ENCODE measurements at places on chromosomes 7 and 10.

DNA sequence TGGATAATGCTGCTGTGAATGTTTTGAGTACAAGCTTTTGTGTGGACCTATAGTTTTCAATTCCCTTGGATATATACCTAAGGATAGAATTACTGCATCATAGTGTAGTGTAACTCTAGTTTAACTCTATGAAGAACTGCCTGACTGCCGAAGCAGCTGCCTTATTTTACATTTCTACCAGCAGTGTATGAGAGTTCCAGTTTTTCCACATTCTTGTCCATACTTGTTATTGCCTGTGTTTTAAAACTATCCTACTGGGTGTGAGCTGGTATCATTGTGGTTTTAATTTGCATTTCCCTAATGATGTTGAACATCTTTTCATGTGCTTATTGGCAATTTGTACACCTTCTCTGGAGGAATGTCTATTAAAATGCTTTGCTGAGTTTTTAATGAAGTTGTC is 15.7 kb downstream of the SEPTIN7 start:
- no peak for DNase-seq

DNA sequence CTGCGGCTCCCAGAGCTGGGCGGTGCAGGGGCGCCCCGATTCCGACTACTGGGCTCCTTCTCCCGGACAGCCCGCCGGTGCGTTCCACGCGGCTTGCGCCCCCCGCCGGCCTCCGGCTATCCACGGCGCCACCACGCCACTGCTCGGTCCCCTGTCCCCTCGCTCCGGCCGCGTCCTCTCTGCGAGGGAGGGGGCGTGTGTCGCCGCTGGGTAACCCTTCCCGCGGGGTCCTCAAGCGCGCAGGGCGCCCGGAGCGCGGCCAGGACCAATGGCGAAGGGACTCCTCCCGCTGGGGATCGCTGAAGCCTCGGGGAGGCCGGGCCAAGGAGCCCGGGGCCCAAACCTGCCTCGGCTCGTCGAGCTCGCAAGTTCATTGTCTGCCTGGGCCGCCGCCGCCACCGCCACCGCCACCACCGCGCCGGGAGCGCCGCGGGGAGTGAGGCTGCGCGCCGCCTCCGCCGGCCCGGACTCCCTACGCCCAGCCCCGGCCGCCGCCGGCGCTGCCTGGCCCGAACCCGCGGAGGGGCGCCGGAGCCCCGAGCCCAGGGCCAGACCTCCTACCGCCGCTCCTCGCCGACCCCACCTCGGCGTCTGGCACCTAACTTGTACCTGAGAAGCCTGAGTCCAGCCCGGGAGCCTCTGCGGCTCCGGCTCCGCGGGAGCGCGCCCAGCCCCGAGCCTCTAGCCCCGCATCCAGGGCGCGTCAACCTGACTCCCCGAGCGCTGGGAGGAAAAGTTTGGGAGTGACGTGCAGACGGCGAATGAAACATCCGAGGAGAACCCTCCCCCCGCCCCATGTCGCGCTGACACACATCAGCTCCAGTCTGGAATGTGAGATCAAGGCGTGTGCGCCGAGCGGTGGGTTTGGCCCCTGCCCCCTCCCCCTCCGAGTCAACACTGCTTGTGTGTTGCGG is at the start of gene CHST15:
TSS of gene CHST15 (minus strand) at position 739 of the 914 bp plus-strand sequence. CDS start 47,386 bp downstream, outside the sequence.
- no peak for DNase-seq

DNA sequence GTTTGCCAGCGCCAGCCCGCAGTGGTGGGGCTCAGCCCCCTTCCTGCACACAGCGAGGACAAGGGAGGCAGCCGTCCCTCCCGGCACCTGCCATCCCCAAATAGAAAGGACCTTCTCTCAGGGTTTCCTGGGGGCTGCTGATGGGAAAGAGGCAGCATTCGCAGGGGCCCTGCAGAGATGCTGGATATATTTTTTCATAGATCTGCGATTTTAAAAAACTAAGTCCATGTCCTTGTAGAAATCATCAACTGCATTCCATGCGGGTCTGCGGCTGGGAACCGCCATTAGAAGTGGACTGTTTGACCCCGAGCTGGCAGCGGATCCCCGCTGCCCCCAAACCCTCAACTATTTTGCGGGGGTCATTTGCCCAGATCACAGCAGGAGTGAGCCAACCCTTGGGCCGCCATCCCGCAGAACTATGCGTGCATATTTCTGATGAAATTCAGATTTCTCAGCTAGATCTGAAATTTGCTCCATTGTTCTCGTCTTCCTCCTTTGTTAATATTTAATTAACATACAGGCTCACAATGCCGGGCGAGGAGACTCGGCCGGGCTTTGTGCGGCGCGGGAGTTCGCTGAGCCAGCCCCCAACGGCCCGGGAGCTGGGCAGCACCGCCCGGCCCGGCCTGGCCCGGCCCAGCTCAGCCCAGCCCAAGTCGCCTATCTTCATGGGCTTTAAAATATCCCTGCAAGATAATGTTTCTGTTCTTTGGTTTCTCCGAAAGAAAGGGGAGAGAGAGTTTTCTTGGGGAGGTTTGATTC is 2.0 kb downstream of the EN2 start:
- no peak for DNase-seq

DNA sequence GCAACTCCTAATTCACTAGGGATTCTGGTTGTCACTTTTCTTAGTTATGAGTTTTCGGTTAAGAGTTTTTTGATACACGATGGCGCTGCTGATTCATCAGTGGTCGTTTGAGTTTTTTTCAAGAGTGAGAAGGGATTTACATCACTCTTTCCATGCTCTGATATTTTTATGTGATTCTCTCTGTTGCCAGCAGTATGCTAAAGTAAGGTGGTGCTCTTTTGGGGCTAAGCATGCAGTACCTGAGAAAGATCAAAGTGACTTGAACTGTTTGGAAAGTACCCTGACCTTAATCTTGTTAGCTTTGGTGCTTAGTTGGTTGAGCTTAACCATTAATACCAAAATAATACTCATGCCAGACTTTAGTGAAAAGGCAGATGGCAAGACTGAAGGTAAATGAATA is 28.1 kb downstream of the STAMBPL1 start:
- DNase-seq: no peak

DNA sequence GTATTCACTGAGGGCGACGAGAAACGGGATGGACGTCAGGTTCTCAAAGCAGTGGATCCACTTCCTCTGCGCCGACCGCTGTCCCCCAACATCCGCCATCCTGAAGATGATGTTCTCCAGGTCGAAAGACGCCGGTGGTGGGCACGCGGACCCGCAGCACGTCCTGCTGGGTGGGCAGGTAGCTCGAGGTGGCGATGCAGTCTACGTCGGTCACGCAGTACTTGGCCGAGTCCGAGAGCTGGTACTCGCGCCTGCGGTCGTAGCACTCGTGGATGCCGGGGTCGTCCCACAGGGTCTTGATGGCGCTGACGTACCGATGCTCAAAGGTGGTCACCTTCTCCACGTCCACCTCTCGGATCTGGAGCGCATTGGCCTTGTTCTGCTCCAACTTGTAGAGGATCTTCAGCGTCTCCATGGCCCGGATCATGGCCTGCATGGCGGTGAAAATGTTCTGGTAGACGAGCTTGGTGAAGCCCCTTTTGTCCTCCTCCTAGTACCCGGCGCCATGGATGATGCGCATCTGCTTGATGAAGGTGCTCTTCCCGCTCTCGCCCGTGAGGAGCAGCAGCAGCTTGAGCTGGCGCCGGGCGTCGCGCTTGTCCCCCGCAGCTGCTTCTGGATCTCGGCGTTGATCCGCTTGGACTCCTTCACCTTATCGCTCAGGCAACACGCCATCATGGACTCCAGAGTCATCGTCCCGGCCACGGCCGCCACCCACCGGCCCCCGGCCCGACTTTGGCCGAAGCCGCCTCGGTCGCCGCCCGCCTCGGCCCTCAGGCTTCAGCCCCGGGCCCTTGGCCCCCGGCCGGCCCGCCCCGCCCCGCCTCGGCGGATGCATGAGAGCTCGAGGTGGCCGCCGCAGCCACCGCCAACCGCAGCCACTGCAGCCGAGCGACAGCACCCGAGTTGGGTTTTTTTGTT is 122.9 kb upstream of the KCTD7 start:
- no peak for DNase-seq

- no peak for DNase-seq
Measured at GRCh38 chr7:113314594-113314993, 196.2 kb upstream of the SMIM30 start.

- DNase-seq: peak; percentile 87
Measured at GRCh38 chr7:44264221-44264931, 61.0 kb downstream of the CAMK2B start.

- no peak for DNase-seq
Measured at GRCh38 chr10:78312197-78313047, 278.8 kb downstream of the RPS24 start.

DNA sequence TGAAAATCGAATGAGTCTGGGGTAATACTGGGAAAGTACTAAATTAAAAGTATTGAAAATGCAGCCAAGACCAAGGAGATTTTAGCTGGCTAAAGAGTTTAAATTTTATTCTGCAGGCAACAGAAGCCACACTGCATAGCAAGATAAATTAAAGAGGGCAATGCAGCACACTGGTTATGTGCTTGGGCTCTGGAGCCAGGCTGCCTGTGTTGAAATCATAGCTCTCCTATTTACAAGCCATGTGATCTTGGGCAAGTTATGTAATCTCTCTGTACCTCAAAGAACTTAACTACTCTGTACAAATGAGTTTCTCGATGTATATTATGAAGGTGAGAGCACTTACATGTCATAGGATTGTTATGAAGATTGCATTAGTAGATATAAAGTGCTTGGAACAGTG is 9.9 kb downstream of the SLC25A13 start:
- DNase-seq: no peak

- no peak for DNase-seq
Measured at GRCh38 chr7:79778786-79779770, 325.6 kb upstream of the MAGI2 start.

GRCh38 chr10:125084614-125085257 is 75.6 kb downstream of the CTBP2 start:
- DNase-seq: peak; percentile 79

- no peak for DNase-seq
Measured at GRCh38 chr7:3710122-3710521, 409.1 kb downstream of the SDK1 start.

DNA sequence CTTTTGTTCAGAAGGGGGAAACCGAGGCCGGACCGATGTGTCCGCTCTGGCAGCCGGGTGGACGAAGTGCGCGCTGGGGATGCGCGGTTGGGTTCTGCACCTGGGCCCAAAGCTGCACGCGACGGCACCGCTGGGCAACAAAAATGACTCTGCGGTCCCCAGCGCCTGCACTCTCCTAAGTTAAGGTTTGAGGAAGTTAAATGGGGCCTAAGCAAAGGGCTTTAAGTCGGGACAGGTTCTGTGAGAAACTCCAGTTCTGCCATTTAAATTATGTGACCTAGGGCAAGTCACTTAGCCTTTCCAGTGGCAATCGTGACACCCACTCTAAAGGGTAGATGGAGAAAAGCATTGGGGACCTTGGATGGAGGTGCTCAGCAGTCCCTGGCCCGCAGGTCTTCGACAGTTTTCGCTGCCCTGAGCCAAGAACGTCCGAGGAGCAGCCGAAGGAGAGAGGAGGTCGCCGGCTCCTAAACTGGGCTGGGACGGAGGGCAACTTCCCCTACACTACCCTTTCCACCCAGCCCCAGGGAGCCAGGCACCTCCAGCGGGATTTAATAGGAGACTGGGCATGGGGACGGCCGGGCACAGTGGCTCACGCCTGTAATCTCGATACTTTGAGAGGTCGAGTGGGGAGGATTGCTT is 534 bp upstream of the ACBD5 start:
- DNase-seq: no peak

DNA sequence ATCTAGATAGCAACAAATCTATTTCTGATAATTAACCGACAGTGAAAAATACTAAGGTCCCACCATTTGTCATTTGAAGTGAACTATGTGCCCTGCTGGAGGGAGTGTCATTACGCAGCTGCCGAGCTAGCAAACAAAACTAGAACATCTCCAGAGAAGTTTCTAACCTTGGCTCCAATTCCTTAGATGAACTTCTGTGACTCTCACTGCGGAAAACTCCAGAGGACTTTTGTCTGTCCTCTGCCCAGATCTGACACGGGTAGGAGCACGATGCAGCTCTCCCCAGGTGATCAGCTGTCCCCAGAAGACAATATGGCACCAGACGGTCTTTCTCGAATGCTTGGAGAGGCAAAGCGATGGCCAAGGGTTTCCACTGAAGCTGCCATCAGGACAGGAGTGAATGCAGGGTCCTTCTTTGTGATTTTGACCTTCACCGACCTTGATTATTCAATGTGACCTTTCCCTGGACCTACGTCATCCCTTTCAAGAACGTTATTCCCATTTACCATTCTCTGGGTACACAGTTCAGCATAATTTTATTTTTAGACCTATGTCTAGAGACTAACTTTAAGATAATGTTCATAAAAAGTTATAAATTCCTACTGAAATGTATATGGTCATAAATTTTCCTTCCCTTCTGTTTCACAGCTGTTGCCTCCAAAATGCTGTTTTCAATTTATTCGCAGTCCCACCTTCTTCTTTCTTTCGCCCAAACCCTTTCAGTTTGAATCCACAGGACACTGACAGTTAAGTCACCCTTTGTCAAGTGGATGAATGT is 116.7 kb upstream of the C7orf33 start:
- no peak for DNase-seq

- peak; percentile 47 for DNase-seq
Measured at GRCh38 chr7:3243256-3243655, 57.8 kb upstream of the SDK1 start.

DNA sequence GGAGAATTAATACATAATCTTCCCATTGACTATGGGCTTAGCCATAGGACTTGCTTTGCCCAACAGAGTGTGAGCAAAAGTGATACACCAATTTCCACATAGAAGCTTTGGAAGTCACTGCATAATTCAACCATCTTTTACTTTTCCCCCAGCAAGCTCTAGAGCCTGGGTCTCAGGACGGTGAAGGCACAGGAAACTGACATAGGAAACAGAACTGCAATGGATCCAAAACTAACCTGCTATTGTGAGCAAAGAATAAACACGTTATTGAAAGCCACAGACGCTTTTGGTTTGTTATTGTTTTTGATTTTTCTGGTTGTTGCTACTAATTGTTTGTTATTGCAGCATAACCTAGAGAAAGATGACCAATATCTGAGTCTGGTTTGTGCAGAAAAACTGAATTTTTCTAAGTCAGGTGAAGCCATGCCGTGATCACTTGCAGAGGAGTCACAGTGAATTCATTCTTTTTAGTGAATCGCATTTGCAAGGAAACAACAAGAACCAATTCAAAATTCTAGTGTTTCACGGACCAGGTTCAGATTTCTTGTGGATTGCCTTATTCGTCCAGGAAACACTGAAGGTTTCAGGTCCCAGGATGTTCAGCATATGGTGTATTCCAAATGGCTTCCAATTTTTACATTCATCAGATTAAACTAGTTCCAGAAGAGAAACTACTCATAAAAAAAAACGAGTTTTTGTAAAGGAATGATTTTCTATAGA is 52.8 kb downstream of the CUBN start:
- no peak for DNase-seq

DNA sequence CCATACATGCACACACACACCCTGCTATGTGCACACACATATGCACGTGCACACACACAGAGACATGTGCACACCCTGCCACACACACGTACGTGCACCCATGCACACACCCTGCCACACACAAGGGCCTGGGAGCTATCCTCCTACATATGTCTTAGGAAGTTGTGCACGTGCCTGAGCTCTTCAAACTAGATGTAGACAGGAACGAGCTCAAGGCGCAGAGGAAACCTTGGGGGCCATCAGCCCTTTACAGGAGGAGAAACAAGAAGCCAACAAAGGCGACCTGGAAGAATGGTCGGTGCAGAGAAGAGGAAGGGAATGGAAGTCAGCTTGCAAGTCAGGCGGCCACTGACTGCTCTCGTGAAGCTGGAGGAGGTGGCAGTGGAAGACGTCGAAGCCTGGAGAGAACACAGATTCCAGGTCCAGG is 58.7 kb downstream of the AOC1 start:
- DNase-seq: no peak

Data from DMS153 (cell line).